Central memory CD4-positive, alpha-beta T cell (primary cell): ENCODE measurements at places on chromosomes 2 and 18.

- DNase-seq, result no peak
Measured at GRCh38 chr2:134169788-134170187, 84.1 kb upstream of the MGAT5 start.

GRCh38 chr18:34342960-34343359, 118.2 kb upstream of the NOL4 start:
- DNase-seq, result no peak

GRCh38 chr2:100580367-100581276, 17.8 kb downstream of the PDCL3 start:
- DNase-seq, result peak; percentile 81

DNA sequence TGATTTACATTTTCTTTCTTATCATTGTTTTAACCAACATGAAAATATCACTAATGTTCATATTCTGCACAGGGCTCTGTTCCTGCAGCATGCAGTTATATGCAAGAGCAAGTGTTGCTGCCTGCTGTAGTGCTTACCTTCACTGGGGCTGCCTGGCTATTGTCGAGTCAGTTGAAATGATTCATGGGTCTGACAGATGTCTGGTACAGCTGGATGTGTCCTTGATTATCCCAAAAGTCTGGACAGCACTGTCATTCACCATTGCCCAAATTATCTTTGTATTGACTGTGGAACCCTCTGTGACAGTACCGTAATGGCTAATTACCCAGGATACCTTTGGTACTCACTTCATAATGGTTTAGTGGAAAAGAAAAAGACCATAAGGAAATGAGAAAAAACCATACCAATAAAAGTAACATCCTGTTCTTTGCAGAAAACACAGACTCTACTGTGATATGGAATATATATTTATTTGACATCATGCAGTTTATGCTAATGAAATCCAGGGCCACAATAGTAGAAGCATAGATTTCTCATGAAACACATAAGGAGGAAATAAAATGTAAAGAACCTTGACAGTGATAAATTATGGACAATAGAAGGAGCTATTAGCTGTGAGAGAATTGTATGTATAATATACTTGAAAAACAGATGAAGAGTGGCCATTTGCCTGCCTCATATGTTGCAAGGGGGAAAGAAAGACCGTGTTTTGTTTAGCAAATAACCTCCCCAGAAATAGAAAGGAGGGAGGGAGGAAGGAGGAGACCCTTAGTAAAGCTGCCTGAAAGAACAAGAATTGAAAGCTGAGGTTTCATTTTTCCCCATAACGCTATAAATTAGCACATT, 249.8 kb upstream of the ATP5MC3 start:
- no peak for DNase-seq

GRCh38 chr2:231780123-231780908, 766 bp downstream of the PDE6D start:
- peak; percentile 1 for DNase-seq
